ENCODE measurements at places on chromosomes 6 and 20.
A peak's percentile ranks its signal among the peaks of the same experiment; 100 is the strongest.

- DNase-seq = no peak
Measured at GRCh38 chr20:4009309-4009708, 6.0 kb downstream of the RNF24 start.

DNA sequence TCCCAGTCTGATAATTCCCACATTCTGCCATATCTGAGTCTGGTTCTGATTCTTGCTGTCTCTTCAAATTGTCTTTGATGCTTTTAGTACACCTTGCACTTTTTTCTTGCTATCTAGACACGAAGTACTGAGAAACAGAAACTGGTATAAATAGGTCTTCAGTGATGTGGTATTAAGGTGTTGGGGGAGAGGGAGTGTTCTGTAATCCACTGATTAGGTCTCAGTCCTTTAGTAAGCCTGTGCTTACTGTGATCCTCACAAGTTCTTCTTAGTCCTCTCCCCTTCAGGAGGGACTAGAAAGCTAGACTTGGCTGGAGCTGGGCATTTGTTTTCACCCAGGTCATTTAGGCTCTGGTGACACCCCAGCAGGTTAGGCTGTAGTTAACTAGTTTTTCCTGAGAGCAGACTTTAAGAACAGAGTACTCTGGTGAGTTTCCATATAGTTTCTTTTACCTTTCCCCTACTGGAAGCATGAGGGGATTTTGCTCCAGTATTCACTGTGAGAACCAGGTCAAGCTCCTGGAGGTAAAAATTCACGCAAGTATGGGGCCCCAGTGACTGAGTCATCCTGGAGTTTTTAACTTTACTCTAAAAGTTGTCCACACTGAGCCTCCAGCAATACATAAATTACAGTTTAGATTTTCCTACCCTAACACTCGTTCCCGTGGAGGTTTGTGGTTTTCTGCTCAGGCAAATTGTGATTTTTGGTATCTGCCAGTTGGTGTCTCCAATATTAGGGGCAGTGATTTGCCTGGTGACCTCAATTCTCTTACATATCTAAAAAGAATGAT, 154.6 kb downstream of the CDKAL1 start:
- DNase-seq = no peak

DNA sequence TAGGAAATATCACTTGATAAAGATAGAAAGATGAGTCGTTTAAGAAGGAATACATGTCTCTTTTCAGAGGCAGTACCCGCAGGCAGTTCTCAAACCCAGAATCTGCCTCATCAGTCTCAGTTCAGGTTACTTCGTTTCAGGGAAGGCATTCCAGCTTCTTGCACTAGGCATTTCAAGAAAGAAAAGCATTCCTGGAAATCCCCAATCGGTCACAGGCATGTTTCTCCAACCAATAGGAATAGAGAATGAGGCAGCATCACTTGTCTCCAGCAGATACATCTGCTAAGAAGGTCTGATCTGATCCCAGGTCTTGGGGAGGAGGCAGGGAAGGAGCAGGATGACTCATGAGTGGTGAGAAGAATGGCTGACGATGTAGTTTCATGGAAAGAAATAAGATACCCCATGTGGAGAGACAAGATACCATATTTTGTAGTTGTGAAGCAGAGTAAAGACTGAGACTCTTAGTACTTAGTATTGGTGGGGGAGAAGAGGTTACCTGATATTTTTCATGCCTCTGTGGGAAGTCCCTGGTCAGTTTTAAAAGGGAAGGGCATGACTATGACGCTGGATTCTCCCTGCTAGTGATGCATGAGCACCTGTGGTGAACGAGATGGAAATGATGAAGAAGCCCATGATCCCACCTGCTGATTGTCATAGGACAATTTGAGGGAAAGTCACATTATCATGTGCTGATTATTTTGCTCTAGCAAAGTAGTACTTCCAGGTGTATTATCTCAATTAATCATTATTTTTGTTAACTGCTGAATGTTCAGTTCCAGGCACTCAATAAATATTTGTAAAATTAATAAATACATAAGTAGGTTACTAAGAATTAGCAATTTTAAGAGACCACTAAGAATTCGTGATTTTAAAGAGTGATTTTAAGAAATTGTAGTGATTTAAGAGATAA, 20.3 kb upstream of the HLA-DRB1 start:
- peak; percentile 7 for DNase-seq

DNA sequence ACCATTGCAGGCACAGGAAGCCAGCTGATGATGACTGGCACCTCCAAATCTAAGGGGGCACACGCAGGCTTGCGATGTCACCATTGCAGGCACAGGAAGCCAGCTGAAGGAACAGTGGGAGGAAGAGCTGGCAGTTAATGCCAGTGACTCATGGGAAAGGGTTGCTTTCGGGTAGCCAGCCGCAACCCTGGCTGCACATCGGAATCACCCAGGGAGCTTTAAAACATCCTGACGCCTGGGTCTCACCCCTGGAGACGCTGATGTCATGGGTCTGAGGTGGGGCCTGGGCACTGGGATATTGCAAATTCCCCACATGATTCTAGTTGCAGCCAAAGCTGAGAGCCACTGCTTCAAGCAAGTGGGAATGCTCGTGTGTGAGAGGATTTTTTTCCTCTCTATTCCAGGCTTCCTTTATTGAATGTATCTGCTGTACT, 16.1 kb upstream of the CCN6 start:
- DNase-seq = no peak

DNA sequence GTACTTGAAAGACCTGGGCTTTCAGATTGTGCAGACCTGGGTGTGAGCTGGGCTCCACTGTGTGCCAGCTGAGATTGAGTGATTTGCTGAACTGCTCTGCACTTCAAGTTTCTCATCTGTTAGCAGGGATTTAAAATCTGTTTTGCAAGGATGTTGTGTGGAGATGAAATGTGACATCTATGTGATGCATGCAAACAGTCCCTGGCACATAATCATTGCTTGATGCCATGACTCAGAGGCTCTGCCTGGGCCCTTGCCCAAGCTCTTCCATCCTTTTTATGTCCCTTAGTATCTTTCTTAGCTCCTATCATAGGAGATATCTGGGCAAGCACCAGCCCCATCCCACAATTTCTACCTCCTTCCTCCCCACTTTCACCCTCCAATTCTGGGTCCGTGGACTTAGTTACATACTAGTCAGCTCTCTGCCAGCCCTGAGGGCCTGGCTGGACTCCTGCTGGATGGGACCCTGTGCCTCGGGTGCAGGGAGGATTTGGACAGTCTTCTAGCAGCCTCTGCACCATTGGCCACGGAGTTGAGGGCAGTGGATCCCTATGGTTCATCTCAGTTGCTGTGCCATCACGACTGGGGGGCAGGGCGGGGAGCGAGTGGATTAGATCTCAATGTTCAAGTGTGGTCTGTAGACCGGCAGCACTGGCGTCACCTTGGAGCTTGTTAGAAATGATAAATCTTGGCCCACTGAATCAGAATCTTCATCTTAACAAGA, 103.6 kb downstream of the MAP3K7 start:
- no peak for DNase-seq

DNA sequence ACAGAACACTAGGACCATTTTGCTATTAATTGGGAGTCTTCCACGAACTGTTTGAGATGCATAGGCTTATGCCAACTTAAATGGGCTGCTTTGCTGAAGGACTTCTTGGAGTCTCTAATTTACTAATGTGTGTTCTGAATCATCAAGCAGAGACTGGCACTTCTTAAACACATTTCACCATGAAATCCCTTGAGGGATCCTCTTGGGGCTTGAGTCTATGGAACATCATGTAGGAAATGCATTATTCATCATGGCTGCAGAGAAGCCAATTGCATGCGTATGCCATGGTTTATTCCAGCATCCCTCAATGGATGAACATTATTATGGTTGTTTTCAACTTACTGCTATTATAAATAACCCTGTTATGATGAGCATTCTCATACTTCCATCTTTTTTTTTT, 73.4 kb downstream of the FGD2 start:
- DNase-seq = no peak

- DNase-seq = no peak
Measured at GRCh38 chr6:16450821-16451220, 212.4 kb downstream of the GMPR start.

- DNase-seq = no peak
Measured at GRCh38 chr20:41375846-41376245, 9.2 kb upstream of the EMILIN3 start.

- no peak for DNase-seq
Measured at GRCh38 chr6:158387036-158387435, 74.8 kb downstream of the TULP4 start.

GRCh38 chr20:57691699-57692098, 18.1 kb downstream of the PMEPA1 start:
- no peak for DNase-seq

DNA sequence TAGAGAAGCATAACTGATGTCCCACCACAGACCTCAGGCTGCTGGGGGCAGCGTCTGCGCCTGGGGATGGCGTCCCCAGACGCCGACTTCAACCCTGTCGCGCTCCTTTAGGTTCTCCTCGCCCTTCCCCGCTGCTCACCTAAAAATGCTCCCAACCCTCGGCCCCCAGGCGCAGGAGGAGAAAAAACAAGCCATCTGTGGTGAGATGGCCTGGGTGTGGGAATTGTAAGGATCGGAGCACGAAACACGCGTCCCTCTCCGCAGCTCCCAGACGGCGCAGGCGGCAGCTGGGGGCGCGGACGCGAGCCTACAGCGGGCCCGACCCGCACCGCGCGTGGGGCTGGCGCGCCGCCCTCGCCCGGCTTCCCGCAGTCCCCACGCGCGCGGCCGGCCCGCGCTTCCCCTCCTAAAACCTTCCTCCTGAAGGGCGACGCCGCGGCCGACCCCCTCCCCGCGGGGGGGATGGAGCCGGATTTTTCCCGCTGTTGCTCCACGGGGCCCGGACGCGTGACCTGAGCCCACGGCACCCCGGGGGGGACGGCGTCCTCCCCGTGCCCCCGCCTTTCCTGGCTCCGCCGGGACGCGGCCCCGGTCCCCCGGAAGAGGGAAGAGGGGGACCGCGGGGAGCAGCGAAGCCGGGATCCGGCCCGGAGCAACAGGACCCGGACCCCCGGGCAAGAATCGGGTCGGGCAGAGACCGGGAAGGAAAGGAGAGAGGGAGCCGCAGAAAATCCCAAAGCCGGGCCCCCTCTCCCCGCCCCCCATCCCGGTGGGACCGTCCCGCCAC, 611 bp downstream of the EPB41L2 start:
- DNase-seq = peak; percentile 4

- DNase-seq = no peak
Measured at GRCh38 chr6:24981386-24981760, 45.6 kb upstream of the RIPOR2 start.

GRCh38 chr20:53399083-53399482, 194.6 kb downstream of the ZNF217 start:
- DNase-seq = no peak

DNA sequence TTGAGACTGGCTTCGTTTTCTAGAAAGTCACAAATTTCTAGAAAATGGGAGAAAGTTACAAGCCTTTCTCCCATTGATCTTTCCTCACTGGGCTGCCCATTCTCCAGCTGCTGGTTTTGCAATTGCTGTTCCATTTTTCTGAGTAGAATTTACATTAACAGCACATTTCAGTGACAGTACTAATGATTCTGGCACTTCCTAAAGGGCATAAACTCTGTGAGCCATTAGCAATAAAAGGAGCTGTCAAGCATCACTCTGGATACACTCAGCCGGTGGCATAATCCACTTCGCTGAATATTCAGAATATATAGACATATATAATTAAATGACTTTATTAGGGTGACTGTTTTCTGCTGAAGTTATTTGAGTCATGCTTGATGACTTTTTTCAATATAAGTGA, 6.7 kb upstream of the SSTR4 start:
- no peak for DNase-seq

DNA sequence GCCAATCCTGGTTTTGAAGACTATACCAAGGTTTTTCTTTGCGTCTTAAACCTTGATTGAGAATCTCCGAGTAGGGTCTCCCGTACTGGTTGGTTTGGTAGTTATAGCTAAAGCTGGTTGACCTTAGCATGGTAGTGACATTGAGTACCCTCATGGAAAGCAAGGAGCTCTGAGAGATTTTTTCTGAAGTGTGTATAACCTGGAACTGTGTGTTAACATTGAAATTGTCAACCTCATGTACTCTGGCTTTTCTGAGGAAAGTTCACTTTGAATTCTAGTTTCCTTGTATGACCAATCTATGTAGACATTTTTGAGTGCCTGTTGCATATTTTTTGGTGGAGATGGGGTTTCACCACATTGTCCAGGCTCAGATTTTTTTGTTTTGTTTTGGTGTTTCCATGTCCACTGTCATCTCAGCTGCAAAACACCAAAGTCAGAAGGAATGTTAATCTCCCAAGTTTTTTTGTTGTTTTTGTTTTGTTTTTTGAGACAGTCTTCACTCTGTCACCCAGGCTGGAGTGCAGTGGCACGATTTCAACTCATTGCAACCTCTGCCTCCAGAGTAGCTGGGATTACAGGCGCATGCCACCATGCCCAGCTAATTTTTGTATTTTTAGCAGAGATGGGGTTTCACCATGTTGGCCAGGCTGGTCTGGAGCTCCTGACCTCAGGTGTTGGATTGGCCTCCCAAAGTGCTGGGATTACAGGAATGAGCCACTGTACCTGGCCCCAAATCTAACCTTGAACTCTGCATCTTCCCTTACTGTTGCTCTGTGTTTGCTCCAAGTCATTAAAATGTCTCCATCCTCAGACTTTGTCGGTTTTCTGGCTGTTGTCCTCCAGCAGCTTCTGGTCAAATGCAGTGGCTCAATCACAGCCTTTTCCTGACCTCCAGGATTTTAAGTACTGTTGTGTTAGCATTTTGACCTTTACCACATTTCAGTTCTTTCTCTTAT, 4.3 kb downstream of the RPS12 start:
- DNase-seq = no peak

DNA sequence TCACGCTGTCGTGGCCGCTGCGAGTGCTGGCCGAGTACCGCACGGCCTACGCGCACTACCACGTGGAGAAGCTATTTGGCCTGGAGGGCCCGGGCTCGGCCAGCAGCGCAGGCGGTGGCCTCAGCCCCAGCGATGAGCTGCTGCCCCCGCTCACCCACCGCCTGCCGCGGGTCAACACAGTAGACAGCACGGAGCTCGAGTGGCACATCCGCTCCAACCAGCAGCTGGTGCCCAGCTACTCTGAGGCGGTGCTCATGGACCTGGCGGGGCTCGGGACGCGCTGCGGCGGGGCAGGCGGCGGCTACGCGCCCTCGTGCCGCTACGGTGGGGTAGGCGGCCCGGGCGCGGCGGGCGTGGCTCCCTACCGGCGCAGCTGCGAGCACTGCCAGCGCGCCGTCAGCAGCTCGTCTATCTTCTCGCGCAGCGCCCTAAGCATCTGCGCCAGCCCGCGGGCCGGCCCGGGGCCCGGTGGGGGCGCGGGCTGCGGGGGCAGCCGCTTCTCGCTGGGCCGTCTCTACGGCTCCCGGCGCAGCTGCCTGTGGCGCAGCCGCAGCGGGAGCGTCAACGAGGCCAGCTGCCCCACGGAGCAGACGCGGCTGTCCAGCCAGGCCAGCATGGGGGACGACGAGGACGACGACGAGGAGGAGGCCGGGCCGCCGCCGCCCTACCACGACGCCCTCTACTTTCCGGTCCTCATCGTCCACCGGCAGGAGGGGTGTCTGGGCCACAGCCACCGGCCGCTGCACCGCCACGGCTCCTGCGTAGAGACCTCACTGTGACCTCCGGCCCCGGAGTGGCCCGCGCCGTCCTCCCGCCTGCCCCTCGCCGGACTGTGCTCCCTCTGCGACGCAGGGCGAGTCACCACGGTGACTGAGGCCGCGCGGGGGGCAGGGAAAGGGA, 5.7 kb downstream of the TMEM151B start:
- DNase-seq = no peak

Measured in stimulated activated CD4-positive, alpha-beta T cell treated with anti-CD3 and anti-CD28 coated beads, Interleukin-12 subunit alpha, Interleukin-12 subunit beta, amount 100 ng/mL, for 24 hours (primary cell).